ENCODE measurements at places on chromosomes 2 and 18.

DNA sequence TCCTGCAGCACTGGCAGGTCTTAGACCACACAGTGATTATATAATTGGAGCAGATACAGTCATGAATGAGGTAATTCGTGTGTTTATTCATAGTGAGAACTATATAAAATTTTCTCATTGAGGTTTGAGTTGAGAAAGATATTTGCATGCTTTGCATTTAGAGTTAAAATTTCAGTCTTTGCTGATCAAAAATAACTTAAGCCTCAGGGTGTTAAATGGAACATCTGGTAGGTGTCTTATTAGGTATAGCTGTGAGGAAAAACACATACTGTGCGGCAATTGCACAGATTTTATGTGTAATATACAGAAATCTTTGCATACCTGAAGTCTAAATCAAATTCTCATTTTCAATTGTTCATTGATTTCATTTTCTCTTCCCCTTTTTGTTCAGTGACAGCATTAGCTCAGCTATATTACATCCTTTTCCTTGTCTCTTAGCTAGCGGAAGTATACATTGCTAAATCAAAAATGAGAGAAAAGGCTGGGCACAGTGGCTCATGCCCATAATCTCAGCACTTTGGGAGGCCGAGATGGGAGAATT lies 21.2 kb downstream of the GORASP2 start:
- peaks cover 66% of the 10 kb centered on the region for H3K36me3 ChIP-seq
- no peaks in the 10 kb centered on the region for H3K27me3 ChIP-seq
- DNase-seq: no peak
- no peak overlapping the region for H3K4me3 ChIP-seq
- H3K27ac ChIP-seq: no peak overlapping the region

DNA sequence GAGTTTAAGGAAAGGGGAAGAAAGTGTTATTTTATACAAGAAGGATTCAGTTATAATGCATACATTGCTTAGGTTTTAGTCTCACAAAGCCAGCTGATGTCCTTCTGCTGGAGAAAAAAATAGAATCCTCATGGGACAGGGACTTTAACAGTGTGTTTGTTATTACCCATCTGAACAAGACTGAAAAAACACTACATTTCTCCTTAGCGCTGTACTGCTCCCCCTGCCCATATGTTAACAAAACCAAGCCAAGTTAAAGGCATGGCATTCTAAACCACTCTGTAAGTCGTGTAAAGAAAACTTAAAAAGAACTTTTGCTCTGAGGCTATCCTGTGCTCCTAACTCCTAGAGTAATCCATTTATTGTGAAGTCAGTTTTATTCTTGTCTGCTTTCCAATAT lies 102.6 kb upstream of the NYAP2 start:
- no peaks in the 10 kb centered on the region for H3K4me1 ChIP-seq
- no peak for DNase-seq
- H3K36me3 ChIP-seq: no peaks in the 10 kb centered on the region

DNA sequence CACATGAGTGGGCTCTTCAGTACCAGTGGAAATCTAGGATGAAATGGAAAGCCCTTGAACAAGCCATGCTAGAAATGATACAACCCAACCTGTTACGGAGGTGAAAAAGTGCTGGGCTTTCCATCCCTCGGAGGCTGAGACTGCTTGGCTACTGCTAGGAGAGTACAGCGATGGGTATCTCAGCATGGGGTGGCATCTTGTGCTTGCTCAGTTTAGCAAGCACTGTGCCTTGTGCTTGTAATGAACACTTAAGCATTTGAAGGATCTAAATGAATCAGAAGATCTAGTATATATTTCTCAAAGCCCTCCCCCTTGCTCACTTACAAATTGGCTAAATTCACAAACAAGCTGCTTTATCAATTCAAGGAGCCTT lies 44.3 kb upstream of the EHBP1 start:
- H3K27me3 ChIP-seq: no peaks in the 10 kb centered on the region
- DNase-seq: no peak
- H3K4me3 ChIP-seq: no peak overlapping the region
- H3K36me3 ChIP-seq: no peaks in the 10 kb centered on the region

- DNase-seq: no peak
- 0 out of 2 replicates have a peak, but pooled peaks cover 2% of the 10 kb centered on the region for H3K27me3 ChIP-seq
- no peaks in the 10 kb centered on the region for H3K36me3 ChIP-seq
- no peaks in the 10 kb centered on the region for H3K4me1 ChIP-seq
Observed at GRCh38 chr2:4168834-4169233, 465.5 kb downstream of the DCDC2C start.

- no peak for DNase-seq
- no peaks in the 10 kb centered on the region for H3K27me3 ChIP-seq
- no peaks in the 10 kb centered on the region for H3K4me1 ChIP-seq
- no peak overlapping the region for H3K27ac ChIP-seq
Observed at GRCh38 chr18:39749154-39749553, 2183.6 kb upstream of the CELF4 start.

GRCh38 chr2:101160454-101160853 lies 9.3 kb upstream of the TBC1D8 start:
- DNase-seq: no peak
- H3K36me3 ChIP-seq: no peaks in the 10 kb centered on the region
- peaks cover 9% of the 10 kb centered on the region for H3K4me1 ChIP-seq
- H3K27me3 ChIP-seq: no peaks in the 10 kb centered on the region

GRCh38 chr2:218983263-218983933 lies 1.6 kb downstream of the FEV start:
- H3K27ac ChIP-seq: no peak overlapping the region
- H3K4me1 ChIP-seq: peaks cover 7% of the 10 kb centered on the region
- H3K27me3 ChIP-seq: peaks cover 79% of the 10 kb centered on the region
- no peaks in the 10 kb centered on the region for H3K36me3 ChIP-seq
- DNase-seq: no peak

DNA sequence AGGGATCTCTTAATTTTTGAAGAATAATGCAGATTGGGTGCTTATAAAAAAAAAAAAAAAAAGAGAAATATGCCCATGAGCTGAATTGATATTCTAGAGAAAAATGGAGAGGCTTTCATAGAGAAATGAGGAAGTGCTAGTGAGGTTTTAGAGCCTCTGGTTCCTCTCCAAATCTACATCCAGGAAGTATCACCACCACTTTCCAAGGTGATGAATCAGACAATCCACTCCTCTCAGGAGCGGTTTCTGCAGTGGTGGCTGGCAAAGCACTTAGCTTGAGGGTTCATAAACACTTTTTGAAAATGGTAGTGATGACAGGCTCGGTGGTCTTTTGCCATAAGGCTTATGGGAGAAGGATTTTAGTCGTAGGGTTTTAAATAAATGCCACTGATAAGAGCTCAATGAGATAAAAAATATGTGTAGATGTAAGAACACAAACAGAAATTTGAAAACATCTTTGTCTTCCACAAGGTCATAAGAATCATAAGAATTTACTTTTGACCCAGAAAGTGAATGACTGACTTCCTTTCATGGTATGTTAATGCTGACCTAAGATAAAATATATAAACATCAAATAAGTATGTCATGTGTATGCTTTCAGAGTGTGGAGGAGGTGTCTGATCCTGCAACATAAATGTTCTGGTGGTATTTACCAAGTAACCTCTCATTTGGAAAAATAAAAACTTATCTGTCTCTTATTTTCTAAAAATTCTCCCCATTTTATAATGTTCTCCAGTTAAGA lies 42.1 kb upstream of the DSG1 start:
- H3K27ac ChIP-seq: no peak overlapping the region
- H3K4me3 ChIP-seq: no peak overlapping the region
- no peaks in the 10 kb centered on the region for H3K27me3 ChIP-seq
- H3K36me3 ChIP-seq: no peaks in the 10 kb centered on the region

GRCh38 chr2:172667581-172668325 lies 67.9 kb upstream of the RAPGEF4 start:
- H3K4me3 ChIP-seq: no peak overlapping the region
- H3K36me3 ChIP-seq: no peaks in the 10 kb centered on the region
- DNase-seq: no peak
- H3K27ac ChIP-seq: no peak overlapping the region

DNA sequence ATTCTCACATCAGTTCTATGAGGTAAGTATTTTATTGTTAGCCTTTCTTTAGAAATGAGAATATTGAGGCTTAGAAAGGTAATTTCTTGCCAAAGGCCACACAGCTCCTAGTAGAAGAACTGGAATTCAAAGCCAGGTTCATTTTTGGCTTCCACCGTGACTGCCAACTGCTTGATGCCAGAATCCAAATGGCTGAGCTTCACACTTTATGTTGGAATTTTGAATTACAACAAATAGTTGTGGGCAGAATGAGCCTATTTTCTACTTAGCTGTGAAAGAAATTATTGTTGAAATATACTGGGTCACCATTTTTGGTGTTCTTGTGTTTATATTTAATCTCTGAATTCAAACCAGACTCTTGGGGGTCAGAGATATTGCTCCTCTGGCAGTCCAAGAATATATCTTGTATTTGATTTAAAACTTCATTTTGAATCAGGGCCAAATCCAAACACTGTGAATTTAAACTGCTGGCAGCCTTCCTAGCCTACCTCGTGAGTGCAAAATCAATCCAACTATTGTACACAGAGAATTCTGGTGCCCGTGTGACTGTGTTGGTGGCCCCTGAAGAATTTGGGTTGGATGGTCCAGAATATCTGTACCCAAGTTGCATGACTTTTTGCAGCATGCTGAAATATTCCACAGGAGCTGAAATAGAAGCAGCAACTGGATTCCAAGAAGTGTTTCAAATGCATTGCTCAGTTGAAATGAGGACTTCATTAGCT lies 35.6 kb upstream of the LPIN1 start:
- H3K27me3 ChIP-seq: no peaks in the 10 kb centered on the region
- H3K36me3 ChIP-seq: no peaks in the 10 kb centered on the region
- peak overlapping the region; percentile 78 for H3K27ac ChIP-seq

DNA sequence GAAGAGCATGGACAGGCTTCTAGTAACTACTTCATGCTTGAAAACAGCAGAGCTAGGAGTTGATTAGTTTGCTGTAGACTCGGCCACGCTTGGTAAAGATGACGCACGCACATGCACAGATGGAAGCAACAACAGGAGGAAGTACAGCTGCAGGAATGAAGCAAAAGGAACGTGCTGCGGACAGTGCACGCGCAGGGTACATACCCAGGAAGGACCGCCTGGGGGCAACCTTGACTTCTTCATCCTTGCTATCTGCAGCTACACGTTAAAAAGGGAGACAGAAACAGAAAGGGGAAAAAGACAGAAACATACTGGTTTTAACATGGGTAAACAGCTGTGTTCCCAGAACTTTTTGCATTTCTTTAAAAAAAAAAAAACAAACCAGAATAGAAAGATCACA lies 17.7 kb downstream of the SLC66A2 start:
- no peaks in the 10 kb centered on the region for H3K27me3 ChIP-seq
- H3K4me3 ChIP-seq: no peak overlapping the region
- H3K4me1 ChIP-seq: no peaks in the 10 kb centered on the region
- peaks cover 33% of the 10 kb centered on the region for H3K36me3 ChIP-seq
- no peak for DNase-seq

DNA sequence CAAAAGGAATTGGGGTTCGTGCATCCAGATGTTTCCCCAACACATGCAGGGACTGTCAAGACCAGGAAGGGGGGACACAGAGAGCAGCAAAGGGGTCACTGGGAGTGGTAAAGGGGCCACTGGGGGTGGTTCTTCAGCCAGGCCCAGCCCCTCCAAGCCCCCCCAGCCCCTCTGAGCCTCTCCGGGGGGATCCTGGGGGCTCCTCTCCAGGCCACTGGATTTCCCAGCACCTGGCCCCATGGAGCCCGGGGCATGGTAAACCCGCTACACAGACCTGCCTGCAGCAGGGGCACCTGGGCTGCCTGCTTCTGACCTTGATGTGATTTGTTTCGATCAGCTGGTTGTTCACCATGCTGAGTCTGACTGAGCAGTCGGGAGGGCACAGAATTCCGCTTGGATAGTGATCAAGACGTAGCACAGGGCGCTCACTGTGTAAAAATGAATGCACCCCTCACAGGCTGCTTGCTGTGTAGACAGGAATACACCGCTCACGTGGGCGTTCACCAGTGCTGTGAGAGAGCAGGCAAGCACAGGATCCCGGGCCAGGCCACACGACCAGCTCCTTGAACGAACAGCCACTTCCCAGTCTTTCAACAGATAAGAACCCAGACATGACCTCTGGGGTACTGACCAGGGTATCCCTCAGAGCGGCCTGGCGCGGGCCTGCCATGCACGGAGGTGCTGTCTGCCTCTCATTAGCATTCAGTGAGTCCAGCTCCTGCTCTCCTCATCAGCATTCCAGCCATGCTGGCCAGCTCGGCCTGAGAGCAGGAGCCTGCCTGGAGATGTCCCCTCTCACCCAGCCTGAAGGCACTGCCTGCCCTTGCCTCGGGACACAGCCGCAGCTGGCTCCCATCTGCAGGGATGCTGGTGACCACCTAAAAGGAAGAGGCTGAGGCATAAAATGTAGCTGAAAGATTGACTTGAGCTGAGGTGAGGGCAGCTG lies 73.3 kb upstream of the OTOS start:
- H3K36me3 ChIP-seq: no peaks in the 10 kb centered on the region
- no peaks in the 10 kb centered on the region for H3K4me1 ChIP-seq
- no peak overlapping the region for H3K27ac ChIP-seq
- DNase-seq: peak; percentile 26
- no peaks in the 10 kb centered on the region for H3K27me3 ChIP-seq
- H3K4me3 ChIP-seq: no peak overlapping the region

DNA sequence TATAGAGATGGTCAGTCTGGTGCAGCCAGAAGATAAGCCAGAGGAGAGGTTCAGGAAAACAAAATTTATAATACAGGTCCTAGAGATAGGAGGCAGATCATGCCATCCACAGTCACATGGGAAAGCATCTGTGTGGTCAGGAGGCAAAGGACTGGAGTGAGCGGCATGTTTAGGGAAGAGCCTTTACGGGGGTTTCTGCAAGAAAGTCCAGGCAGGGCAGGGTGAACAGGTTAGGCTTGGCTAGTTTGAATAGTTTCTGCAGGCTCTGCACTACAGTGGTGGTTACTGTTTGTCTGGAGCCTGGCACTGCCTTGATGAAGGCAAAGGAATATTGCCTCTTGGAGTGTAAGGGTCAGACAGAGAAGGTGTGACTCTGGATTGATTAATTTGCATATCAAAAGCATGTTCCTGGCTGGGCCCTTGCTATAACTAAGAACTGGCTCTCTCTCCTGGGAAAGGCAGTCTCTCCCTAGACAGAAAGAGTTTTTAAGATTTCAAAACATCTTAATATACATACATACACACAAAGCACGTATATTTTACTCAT lies 1034.7 kb upstream of the CHAC2 start:
- no peaks in the 10 kb centered on the region for H3K4me1 ChIP-seq
- no peak for DNase-seq
- H3K4me3 ChIP-seq: no peak overlapping the region
- no peak overlapping the region for H3K27ac ChIP-seq
